ENCODE measurements at places on chromosomes 5 and 9.

- no peak for DNase-seq
Observed at GRCh38 chr5:55533521-55534435, 986 bp downstream of the PLPP1 start.

DNA sequence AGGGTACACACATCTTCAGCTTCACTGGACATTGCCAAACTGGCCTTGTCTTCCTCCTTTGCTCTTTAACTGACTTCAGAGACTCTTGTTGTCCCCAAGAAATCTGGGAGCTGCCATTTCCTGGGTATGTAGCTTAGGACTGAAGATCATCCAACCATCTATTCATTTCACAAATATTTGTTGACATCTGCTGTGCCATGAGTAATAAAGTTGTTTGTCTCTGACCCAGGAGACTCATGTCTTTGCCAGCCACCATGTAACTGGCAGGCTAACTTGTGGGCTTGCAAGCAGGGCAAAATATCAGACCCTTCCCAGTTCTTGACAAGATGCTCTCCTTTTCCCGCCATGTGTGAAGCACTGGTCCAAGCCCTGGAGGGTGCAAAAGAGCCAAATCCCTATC is 17.1 kb upstream of the TOR1B start:
- DNase-seq: no peak

DNA sequence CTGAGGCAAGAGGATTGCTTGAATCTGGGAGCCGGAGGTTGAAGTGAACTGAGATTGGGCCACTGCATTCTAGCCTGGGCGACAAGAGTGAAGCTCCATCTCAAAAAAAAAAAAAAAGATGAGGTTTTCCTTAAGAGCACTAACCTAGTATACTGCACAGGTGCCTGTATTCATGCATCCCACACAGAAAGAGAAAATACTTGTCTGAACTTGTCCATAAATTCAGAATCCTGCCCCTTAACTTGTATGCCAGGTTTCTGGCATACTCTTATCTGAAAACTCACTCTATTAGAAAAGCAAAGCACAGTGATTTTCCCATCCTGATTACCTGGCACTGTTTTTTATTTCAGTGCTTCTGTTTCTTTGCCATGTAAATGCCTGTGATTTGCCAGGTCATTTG is 125.3 kb upstream of the CDKN2B start:
- DNase-seq: no peak

DNA sequence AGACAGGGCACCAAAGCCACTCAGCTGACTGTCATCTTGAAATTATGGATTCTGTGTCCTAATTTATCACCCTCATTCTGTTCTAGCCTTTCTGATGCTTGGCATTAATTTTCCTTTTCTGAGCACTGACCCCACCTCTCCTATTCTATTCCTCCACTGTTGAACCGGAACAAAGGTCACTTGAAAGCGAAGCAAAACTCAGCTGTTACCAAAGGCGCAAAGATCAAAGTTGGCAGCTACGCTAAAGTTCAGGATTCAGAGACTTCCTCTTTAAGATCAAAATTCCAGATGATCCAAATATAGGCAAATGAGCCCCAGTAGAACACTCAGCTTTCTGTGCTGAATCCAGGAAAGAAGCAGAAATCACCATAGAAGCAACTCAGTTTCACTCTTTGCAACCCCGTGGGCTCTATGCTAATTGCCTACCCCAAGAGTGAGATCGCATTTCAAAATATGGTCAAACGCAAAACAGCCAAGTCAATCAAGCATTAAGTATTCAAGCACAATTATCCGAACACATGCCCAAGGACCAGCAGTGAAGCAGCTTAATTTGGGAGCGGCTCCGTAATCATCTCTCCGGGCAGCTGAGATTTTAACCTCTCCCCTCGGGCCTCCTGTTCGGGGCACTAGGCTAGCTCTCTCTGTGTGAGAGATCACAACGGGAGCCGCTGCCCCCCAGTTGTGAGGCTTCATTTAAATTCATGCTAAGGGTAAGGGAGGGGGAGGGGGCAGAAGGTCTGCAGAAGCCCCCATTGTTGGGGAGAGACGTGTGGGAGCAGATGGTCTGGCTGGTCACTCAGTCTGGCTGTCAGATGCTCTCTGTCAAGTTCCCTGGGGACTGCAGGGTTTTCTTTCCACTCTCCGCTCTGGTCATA is 288.6 kb downstream of the ELAVL2 start:
- DNase-seq: no peak

GRCh38 chr5:171857489-171857876 is 71.9 kb downstream of the SMIM23 start:
- DNase-seq: no peak

Data from Jurkat, Clone E6-1 (cell line).